NCI-H1930 (cell line): ENCODE measurements at places on chromosomes 5 and 9.

DNA sequence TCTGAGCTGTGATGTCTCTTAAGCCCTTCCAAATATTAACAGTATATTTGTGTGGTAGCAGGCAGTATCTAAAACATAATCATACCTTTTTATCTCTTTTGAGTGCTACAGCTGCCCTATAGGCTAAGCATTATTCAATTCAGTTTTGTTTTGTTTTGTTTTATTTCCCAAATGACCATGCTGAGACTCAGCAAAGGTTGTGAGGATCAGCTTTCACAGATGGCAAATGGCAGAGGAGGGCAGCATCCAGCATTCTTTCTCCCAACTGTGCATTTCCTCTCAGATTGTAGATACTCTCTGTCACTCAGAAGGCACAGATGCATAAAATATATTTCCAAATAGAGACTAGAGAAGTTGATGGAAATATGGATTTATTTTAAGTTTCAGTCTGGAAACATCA, 90.7 kb downstream of the DAPK1 start:
- DNase-seq = no peak

- no peak for DNase-seq
These were observed 26.2 kb downstream of the RASGRF2 start for GRCh38 chr5:80986382-80986781.

GRCh38 chr9:94787266-94787665, 60.8 kb downstream of the AOPEP start:
- DNase-seq = no peak

DNA sequence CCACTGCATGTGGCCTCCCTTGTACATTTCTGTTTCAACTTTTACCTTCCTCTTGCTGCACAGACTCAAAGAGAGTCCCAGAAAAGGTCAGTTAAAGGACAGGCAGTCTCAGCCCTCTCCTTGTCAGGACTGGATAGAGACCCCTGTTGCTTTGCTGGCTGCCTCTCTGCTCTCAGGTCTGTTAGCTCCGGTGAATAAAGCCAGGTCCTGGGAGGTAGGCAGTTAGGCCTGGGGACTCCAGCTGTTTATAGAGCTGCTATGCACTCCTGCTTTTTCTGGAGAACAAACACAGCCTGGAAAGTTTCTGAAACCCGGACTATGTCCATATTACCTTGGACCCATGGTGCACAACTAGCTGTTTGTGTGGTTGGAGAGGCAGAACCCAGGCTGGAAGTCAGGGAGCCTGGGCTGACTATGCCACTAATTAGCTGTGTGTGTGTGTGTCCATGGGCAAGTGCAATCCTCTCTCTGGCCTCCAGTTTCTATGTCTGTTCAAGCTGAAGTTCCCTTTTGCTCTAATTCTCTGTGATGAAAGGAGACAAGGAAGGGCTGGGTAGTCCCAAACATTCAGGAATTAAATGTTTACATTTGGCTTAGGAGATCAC, 42.9 kb downstream of the GLRA1 start:
- no peak for DNase-seq

GRCh38 chr9:91820949-91821880, 128.8 kb downstream of the ROR2 start:
- no peak for DNase-seq

- DNase-seq = no peak
These were observed 34.4 kb upstream of the EGFL7 start for GRCh38 chr9:136628268-136628667.

- DNase-seq = no peak
These were observed 48.8 kb downstream of the EPB41L4B start for GRCh38 chr9:109272045-109272444.

GRCh38 chr5:154568589-154568988, 90.6 kb upstream of the HAND1 start:
- DNase-seq = no peak

GRCh38 chr5:78245136-78245535, 49.4 kb downstream of the AP3B1 start:
- no peak for DNase-seq

DNA sequence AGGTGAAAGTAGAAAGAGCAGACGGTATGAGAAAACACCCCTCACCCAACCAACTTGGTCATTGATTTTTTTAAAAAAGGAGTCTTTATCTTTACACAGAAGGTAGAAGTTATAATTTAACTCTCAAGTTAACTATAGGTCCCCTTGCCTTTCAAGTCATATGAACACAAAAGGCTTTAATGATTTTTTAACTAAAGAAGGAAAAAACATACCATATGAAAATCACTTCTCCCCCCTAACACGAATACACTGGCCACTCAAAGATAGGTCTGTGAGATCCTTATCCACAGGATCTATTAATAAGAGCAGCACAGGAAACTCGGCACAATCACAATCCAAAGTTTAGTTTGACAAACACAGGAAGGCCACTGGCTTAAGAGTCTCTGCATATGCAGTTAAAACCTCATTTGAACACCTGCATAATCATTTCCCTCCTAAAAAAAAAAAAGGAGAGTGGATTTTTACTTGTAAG, 138.0 kb downstream of the ENC1 start:
- no peak for DNase-seq

DNA sequence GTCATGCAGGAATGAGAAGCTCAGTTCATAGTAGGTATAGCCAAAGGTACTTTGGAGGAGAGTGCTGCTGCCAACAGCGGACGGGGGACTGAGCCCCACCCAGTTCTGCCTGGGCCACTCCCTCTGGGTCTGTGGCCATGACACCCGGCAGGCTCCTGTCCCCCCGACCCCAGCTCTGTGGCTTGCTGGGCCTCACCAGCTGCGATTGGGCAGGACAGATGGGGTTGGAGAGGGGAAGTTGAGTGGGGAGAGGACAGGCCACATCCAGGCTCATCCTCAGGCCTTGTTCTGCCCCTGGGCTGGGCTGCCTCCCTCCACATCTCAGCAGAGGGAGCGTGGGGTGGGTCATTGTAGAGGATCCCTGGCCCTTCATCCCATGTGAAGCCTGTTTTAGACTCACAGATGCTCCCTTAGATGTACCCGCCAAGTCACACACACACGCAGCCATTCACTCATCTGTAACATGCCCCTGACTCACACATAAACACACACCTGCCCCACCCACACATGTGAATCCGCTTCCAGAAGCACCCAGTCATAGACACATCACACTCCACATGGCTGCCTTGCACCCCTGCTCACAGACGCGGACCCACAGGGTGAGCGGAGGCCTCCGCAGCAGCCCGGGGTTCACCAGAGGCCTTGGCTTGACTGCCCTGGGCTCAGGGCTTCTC, 48.8 kb downstream of the NTNG2 start:
- no peak for DNase-seq

GRCh38 chr5:33806738-33807442, 84.9 kb downstream of the ADAMTS12 start:
- DNase-seq = no peak

- no peak for DNase-seq
These were observed 25.0 kb downstream of the DYNC2I2 start for GRCh38 chr9:128631636-128632035.

DNA sequence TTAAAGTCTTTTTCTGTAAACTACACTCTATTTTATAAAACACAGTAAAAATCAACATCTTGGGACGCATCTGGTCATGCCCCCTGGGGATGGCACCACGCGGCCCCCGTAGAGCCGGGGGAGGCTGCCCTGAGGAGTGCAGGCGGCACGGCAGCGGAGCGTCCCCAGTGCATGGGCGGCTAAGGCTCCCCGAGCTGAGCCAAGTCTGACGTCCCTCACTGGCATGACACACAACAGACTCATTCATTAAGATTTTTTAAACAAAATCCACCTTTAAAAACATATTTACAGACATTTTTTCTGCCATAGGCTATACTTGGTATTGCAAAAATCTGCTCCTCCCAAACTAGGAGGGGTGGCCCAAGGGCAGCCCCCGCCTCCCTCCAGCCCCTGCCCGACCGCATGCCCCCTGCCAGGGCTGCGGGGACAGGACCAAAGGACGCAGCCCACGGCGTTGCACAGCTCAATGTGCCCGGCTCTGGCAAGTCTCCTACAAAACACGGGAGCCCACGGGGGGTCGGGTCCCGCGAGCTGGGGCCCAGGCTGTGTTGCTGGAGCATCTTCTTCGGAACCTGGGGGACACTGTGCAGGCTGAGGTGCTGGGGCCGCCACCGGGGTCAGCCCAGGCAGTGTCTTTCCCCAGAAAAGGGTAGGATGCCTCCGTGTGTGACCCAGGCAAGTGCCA, 11.8 kb upstream of the SEC16A start:
- DNase-seq = no peak

- DNase-seq = no peak
These were observed 123.7 kb downstream of the WNK2 start for GRCh38 chr9:93307468-93308157.

DNA sequence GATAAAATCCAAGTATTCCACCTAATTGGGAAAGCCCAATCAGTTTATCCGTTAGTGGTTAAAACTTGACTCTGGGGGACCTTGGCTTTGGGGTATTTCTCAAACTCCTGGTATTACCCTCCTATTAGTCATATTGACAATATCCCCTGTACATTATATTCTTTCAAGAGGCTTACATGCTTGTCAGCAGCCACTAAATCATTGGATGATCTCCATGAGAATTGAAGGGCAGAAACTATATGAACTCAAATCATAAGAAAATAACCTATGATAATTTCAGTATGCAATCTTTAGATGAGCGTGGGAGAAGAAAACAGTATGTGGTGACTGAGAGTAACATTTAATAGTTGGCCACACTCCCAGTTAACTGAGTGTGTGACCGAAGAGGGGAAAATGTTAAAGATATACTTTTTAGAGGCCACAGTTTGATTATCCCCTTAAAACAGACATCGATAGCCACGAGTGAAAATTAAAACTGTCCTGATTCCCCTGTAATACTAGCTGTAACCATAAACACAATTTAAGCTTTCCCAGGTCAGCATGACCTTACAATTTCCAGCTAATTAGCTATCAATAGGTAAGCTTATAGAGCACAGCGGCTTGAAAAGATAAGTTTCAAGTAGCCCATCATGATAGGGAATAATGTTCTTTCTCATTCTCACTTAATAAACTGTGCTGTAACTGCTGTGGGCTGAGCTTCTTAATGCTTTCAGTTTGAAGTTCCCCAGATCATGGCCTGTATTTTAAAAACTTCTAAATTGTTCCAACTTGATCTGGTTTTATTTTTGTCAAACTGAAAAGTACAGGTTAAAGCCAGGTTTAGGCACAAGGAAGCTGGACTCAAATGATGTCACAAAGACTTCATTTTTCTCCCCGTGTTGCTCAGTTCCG, 58.6 kb downstream of the PUM3 start:
- no peak for DNase-seq

DNA sequence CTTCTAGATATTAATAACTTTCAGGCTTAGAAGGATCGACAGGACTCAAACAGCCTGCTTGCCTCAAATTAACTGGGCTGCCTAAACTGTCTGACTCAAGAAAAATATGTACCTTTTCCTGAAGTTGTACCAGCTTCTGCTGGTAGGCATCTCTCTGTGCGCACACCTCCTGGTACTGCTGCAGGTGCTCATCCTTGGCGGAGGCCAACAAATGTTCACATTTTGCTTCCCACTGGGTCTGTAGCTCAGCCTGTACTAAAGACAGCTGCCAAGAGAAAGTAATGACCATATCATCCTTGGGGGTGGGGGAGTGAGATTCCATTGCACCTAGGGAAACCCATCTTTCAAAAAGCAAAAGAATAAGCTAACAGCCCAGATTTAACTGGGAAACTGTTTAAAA, 22.5 kb downstream of the SLC31A2 start:
- no peak for DNase-seq

DNA sequence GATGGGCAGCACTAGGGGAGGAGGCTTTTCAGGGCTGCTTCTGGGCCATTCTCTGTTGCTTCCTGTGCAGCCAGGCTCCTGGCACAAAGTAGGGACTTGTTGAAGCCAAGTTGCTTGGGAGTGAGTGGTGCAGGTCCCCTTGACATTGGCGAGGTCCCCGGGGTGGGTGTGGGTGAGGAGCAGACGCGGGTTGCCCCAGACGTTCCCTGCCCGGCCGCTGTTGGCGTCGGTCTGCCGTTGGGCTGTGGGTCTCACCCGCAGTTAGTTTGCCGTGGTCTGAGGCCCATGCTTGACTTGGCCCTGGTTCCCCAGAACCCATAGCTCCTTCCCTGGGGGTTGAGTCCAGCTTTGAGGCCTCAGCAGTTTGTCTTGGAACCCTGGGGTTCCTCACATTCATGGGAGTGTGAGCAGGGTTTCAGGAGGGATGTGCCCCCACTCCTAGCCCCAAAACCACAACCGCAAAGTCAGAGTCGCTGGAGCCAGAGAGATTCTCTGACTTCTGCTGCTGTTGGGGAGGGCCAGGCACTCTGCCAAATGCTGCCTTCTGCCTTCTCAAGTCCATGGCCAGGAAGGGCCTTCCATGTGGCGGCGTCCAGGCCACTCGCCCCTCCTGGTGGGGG, 77.5 kb downstream of the RXRA start:
- no peak for DNase-seq

- no peak for DNase-seq
These were observed 74.0 kb downstream of the CHSY3 start for GRCh38 chr5:129978270-129978669.

- no peak for DNase-seq
These were observed 81.3 kb downstream of the SMARCA2 start for GRCh38 chr9:2096376-2096970.

DNA sequence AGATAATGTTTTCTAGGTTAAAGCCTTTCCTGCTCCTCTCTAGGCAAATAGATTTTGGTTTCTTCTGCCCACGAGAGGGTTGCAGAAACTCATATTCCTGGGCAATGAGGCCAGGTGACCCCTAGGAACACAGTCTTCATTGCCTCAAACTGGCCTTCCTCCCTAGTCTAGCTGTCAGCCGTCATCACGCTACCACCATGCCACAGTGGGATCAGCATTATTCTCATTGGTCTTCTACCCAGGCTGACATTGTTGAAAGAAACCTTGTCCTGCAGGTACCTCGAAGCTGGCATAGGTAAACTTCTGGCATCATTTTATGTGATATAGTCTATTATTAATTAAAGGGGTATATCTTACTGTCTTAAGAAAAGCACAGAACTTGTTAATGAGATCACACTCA, 51.1 kb downstream of the ELL2 start:
- no peak for DNase-seq

- DNase-seq = no peak
These were observed 417.7 kb downstream of the GADD45G start for GRCh38 chr9:90022474-90022873.

DNA sequence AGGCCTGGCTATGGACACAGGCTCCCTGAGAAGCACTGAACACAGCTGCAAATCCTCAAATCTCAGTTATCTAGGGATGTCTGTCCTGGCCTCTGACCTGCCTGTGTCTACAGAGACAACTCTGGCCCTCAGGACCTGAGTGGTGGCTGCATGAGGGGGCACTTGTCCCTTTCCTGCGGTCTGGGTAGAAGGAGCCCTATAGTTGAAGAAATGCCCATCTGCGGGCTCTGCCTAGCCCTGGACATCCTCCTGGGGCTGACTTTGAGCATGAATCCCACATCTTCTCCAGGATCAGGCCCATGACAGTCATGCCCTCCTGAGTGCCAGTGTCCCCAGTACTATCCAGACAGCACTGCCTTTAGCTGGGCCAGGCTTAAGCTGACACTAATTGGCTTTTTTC, 10.0 kb downstream of the DNAJB5 start:
- DNase-seq = no peak
